ENCODE measurements at places on chromosomes 5 and 9.

DNA sequence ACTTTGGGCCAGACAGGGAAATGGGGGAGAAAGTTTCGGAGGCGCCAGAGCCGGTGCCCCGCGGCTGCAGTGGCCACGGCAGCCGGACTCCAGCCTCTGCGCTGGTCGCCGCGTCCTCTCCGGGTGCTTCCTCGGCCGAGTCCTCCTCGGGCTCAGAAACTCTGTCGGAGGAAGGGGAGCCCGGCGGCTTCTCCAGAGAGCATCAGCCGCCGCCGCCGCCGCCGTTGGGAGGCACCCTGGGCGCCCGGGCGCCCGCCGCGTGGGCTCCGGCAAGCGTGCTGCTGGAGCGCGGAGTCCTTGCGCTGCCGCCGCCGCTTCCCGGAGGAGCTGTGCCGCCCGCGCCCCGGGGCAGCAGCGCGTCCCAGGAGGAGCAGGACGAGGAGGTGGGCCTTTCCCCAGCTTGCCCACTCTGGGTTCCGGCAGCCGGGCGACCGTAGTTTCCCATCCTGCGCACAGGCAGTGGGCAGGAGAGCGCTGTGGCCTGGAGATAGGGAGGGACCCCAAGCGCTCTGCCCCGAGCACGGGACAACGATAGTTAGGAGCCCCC lies 516 bp downstream of the MAST4 start:
- DNase-seq: peak; percentile 2

GRCh38 chr5:110032376-110032775 lies 342.6 kb downstream of the MAN2A1 start:
- DNase-seq: no peak

DNA sequence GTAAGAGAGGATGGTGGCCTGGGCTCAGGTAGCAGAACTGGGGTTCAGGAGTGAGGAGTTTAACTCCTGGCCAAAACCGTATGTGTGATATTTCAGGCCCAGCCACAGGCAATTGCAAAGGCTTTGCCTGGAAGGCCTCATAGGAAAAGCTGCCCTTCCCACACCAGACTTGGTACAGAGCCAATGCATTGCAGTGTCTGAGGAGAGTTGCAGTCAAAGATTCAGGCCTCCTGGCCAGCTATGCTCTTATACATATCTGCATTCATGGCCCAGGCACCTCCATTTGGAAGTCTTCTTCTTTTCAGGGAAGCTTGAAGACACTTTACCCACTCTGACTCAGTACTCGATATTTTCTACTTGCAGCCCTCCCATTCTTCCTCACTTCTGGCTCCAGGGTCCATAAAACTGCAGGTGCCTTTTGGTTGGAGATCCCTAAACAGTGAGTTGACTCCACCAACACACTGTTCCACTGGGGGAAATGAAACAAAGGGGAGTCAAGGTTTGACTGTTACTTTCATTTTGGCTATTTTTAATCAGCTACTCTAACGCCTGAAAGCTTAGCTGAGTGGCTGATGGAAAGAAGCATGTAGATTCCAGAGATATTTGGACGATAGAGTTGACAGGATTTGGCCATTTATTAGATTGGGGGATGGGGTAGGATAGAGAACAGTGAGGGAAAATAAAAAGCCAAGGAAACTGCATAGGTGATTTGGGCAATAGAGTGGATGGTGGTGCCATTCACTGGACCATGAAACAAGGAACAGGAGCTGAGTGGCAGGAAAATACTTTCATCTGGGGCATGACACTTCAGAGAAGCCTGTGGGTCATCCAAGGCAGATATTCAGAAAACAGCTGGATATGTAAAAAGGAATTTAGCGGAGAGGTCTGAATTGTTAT lies 30.6 kb upstream of the IL33 start:
- peak; percentile 88 for DNase-seq

DNA sequence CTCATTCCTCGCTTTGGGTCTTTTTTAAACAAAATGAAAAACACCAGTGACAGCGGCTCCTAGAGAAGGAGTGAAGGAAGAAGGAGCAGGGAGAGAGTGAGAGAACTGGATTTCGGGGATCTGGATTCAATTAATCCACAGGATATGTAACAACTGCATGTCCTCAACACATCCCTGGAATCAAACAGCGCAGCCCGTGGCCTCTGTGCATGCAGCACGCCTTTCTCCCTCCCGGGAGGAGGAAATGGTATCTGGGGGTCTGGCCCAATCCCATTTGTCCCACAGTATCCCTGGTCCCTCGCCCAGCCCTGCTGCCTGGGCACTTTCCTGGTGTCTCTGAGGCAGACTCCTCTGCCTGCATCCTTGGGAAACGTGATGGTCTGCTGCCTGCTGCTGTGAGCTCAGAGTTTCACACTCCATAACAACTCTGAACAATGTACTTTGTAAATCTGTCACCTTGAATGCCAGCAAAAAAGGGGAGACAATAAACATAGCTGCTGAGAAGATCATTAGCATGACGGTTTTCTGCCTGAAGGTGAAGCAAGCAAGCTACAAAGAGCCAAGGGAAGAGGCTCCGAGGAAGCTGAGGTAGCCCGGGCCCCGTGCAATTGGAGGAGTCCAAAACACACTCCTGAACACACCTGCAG lies 56.1 kb downstream of the PTCH1 start:
- no peak for DNase-seq

GRCh38 chr9:105901514-105902109 lies 207.3 kb downstream of the TMEM38B start:
- no peak for DNase-seq
